Activated CD8-positive, alpha-beta T cell treated with anti-CD3 and anti-CD28 coated beads for 36 hours (primary cell): ENCODE measurements at places on chromosomes 1 and 21. TPM values are rescaled to one million over a fixed set of nuclear protein-coding genes. Genes with fewer than 3 reads are reported as not detected.
A peak's percentile ranks its signal among the peaks of the same experiment; 100 is the strongest.

Gene AADACL4
- not detected for total RNA-seq

Gene COL16A1
- total RNA-seq: not detected

Gene LRRC7
- 0.27 TPM for total RNA-seq

Gene KCNAB2
- 299 TPM for total RNA-seq

Gene TEX38
- total RNA-seq: not detected

Gene LCE1C
- not detected for total RNA-seq

Gene C1orf115
- total RNA-seq: 0.13 TPM

Gene S100A6
- total RNA-seq: 200 TPM

Gene S100A14
- total RNA-seq: not detected

GRCh38 chr1:162878000-162878596, 17.1 kb upstream of the CCDC190 start:
- H3K36me3 ChIP-seq: no peaks in the 10 kb centered on the region
- peaks cover 21% of the 10 kb centered on the region for H3K27me3 ChIP-seq
- H3K4me1 ChIP-seq: no peaks in the 10 kb centered on the region
- no peak overlapping the region for H3K27ac ChIP-seq

DNA sequence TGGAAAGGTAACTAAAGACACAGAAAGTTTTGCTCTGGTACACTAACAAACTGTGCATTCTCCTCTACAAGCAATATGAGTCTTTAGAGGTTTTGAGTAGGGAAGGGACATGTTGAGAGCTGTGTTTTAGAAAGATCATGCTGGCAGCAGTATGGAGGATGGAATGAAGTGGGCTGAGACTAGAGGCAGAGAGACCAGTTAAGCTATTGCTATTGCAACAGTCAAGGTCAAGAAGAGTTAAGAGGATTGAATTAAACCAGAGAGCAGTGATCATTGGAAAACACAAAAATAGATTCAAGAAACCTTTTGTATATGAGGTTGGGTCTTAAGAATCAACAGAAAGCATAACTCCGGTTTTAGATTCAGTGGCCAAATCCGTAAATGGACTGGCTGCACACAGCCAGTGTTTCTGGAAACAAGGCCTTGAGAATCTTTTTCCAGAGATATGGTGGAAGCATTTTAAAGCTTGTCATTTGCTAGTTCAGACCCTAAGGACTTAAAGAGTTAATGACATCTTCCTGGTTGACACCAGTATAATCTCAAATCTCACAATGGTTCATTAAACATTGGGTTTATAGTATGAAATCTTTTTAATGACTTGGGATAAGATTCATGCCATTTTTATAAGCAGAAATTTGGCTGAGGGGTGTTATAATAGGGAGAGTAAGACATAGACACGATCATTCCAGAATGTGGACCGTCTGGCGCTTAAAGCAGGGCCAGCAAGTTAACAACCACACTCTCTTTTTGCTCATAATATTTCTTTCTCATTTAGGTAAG, 177.9 kb downstream of the NR5A2 start:
- peaks cover 6% of the 10 kb centered on the region for H3K4me1 ChIP-seq
- no peak for DNase-seq
- peaks cover 6% of the 10 kb centered on the region for H3K27me3 ChIP-seq
- H3K27ac ChIP-seq: no peak overlapping the region
- H3K4me3 ChIP-seq: no peak overlapping the region

GRCh38 chr1:207131163-207131562, 27.1 kb downstream of the C4BPA start:
- no peaks in the 10 kb centered on the region for H3K4me1 ChIP-seq
- H3K27me3 ChIP-seq: no peaks in the 10 kb centered on the region
- H3K27ac ChIP-seq: no peak overlapping the region
- H3K4me3 ChIP-seq: no peak overlapping the region
- no peak for DNase-seq
- H3K36me3 ChIP-seq: peaks cover 7% of the 10 kb centered on the region

DNA sequence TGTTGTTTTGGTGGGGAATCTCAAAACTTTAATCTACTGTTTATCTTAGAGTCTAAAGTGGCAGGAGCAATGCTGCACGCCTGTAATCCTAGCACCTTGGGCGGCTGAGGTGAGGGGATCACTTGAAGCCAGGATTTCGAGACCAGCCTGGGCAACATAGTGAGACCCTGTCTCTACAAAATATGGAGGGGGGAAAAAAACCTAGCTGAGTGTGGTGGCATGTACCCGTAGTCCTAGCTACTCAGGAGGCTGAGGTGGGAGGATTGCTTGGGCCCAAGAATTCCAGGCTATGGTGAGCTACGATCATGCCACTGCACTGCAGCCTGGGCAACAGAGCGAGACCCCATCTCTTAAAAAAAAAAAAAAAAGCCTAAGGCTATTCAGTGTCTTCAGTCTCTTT, 38.1 kb downstream of the POFUT2 start:
- no peak overlapping the region for H3K27ac ChIP-seq
- no peaks in the 10 kb centered on the region for H3K27me3 ChIP-seq
- H3K4me1 ChIP-seq: no peaks in the 10 kb centered on the region
- no peak overlapping the region for H3K4me3 ChIP-seq
- no peak for DNase-seq
- H3K36me3 ChIP-seq: no peaks in the 10 kb centered on the region

DNA sequence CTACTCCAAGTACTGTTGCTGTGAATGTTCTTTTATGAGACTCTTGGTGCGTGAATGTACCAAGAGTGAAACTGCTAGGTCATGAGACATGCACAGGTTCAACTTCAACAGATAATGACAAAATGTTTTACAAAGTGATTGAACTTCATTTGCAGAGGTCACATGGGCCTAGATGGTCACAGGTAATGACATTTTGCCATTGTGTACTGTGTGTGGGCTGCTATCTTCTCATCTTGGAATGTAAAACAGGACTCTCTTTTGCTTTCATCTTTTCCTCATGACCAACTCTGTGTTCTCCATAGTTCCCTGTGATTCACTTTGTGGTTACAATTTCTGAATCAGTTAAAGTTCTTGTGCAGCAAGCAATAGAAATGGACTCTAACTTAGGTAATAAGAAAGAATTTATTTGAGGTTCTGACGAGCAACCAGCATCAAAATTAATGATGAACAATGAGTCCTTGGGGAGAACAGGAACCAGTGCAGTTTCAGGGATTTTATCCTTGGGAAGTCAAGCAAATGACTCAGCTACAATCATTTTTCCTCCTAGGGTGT, 16.2 kb upstream of the TSNAX start:
- no peaks in the 10 kb centered on the region for H3K4me1 ChIP-seq
- DNase-seq: no peak
- H3K4me3 ChIP-seq: no peak overlapping the region

DNA sequence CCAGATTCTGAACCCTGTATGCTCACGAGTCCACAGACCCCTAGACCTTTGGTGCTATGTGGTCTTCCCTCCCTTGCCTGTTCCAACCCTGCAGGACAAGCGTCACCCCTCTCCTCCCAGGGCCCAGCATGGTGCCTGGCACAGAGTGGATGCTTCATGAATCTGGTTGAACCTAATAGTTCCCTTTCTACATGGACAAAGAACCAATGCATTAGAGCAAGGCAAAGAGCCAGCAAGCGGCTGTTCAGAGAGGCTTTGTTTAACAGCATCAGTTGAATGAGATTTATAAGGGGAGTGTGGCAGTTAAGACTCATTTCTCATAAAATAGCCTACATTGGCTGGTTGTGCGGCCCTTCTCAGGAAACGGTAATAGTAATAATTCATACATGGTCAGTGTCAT, 14.9 kb downstream of the SLC26A9 start:
- H3K36me3 ChIP-seq: no peaks in the 10 kb centered on the region
- no peak overlapping the region for H3K4me3 ChIP-seq
- no peaks in the 10 kb centered on the region for H3K4me1 ChIP-seq
- H3K27me3 ChIP-seq: peaks cover 5% of the 10 kb centered on the region

DNA sequence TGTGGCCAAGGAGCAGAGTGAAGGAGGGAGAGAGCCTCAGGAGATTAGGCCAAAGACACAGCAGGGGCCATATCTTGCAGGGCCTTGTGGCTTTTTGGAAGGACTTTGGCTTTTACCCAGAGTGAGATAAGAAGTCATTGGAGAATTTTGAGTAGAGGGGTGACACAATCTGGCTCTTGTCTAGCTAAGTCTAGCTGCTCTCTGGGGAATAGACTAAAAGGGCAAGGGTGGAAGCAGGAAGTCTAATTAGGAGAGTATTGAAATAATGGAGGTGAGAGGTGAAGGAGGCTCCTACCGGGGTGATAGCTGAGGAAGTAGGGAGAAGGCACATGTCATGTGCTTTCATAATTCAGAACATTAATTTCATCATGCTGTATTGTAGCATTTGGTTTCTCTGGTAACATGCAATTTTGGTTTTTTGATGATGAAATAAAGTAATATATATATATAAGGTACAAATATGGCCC, 34.3 kb upstream of the KCNA3 start:
- no peak overlapping the region for H3K4me3 ChIP-seq
- no peaks in the 10 kb centered on the region for H3K27me3 ChIP-seq
- H3K4me1 ChIP-seq: peaks cover 19% of the 10 kb centered on the region
- DNase-seq: no peak
- H3K36me3 ChIP-seq: no peaks in the 10 kb centered on the region

DNA sequence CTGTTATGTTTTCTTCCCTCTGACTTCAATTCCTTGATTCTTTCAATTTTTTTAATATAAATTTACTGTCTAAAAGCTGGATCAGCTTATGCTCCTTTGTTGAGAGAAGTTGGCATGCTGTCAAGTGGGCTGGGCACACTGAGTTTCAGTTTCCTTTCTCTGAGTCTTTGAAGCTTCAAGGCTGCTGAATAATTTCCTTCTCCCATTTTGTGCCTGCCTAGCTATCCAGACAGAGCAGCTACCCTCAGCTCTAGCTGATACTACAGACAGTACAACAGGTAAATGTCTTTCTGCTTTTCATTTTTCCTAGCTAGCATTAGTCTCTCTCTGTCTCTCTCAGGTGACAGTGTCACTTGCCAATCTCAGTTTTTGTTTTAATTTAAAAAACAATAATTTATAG, at the start of gene IFI44:
Gene IFI44, plus strand, starts transcription at position 204 of the 400 bp plus-strand sequence. CDS start 365 bp downstream, outside the sequence.
- H3K27me3 ChIP-seq: no peaks in the 10 kb centered on the region
- peaks cover 55% of the 10 kb centered on the region for H3K4me1 ChIP-seq
- peaks cover 25% of the 10 kb centered on the region for H3K36me3 ChIP-seq
- DNase-seq: peak; percentile 89
- peak within 1 kb of the TSS; percentile 86 for H3K27ac ChIP-seq

GRCh38 chr21:38661197-38661871, 144.4 kb upstream of the ETS2 start:
- H3K27ac ChIP-seq: no peak overlapping the region
- no peaks in the 10 kb centered on the region for H3K36me3 ChIP-seq
- peaks cover 6% of the 10 kb centered on the region for H3K4me1 ChIP-seq
- DNase-seq: peak; percentile 9
- peak overlapping the region; percentile 48 for H3K4me3 ChIP-seq

- H3K27ac ChIP-seq: no peak overlapping the region
- no peak overlapping the region for H3K4me3 ChIP-seq
- DNase-seq: peak; percentile 20
- H3K4me1 ChIP-seq: peaks cover 30% of the 10 kb centered on the region
- no peaks in the 10 kb centered on the region for H3K27me3 ChIP-seq
Measured at GRCh38 chr1:116943438-116943837, 33.7 kb downstream of the PTGFRN start.

GRCh38 chr1:227779685-227780084, 35.8 kb upstream of the PRSS38 start:
- no peak for DNase-seq
- no peaks in the 10 kb centered on the region for H3K27me3 ChIP-seq
- H3K27ac ChIP-seq: no peak overlapping the region
- H3K4me3 ChIP-seq: no peak overlapping the region
- no peaks in the 10 kb centered on the region for H3K36me3 ChIP-seq
- peaks cover under 1% of the 10 kb centered on the region for H3K4me1 ChIP-seq

- peaks cover 59% of the 10 kb centered on the region for H3K4me1 ChIP-seq
- no peak overlapping the region for H3K4me3 ChIP-seq
- H3K27ac ChIP-seq: peak overlapping the region; percentile 70
Measured at GRCh38 chr1:168552961-168553360, 9.2 kb upstream of the XCL2 start.

GRCh38 chr1:230892018-230892491, 23.7 kb upstream of the C1orf198 start:
- peaks cover 12% of the 10 kb centered on the region for H3K27me3 ChIP-seq
- no peaks in the 10 kb centered on the region for H3K36me3 ChIP-seq
- DNase-seq: no peak

DNA sequence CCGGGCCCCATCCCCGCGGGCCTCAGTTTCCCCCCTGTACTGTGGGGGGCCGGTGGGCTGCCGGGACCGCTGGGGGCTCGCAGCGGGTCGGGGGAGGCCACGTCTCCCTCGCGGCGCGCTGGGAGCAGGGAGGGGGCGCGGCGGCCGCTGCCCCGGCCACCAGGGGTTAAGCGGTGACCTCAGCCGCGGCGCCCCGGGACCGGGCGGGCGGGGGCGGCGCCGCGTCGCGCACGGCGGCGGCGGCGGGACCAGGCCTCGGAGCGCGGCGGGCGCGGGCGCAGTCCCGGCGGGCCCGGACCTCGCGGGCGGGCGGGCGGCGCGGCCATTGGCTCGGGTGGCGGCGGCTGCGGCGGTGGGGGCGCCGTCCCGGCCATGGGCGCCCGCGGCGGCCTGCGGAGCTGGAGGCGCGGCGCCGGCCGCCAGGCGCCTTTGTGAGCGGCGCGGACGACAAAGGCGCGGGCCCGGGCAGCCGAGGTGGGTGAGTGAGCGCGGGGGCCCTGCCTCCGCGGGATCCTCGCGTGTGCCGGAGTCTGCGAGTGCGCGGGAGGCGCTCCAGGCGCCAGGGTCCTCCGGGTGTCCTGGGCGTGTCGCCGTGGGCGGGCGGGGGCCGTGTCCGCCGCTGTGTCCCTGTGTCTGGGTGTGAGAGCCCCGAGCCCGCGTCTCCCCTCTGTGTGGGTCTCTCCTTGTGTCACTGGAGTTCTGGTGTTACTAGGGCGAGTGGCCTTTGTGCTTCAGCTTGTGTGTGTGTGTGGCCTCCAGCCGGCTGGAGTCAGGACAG, at the start of gene ARHGEF10L:
Gene ARHGEF10L, plus strand, starts transcription at position 222 of the 778 bp plus-strand sequence. CDS start 40,898 bp downstream, outside the sequence.
- no peak for DNase-seq
- no peak within 1 kb of the TSS for H3K27ac ChIP-seq
- H3K4me1 ChIP-seq: peaks cover 7% of the 10 kb centered on the region
- peaks cover 30% of the 10 kb centered on the region for H3K27me3 ChIP-seq
- H3K4me3 ChIP-seq: no peak within 1 kb of the TSS

DNA sequence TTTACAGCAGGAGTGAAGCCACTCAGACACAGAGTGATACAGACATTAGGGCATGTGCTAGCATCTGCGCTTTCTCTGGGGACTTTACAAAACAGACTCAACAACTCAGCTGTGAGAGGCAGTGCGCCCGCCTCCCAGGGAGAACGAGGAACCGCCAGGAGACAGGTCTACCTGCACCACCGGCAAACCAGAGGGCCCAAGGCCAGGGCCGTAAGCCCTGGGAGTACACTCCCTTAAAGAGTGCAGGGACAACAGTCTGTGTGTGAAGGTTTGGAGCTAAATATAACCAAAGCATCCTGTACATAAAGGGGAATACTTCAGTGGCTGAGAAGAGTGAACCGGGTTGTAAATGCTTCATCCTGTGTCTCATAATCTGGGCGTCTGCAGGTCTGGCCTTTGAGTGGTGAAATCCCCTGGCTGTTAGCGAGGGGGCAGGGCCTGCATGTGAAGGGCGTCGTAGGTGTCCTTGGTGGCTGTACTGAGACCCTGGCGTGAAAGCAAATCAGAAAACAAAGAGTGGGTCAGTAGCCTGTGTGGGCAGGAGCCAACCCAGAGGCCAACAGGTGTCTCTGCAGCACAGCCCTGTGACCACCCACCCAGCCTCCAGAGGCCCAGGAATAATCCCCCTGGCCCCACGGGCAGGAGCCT, 86.9 kb downstream of the CD247 start:
- peaks cover 49% of the 10 kb centered on the region for H3K4me1 ChIP-seq
- peak overlapping the region; percentile 84 for H3K27ac ChIP-seq
- no peaks in the 10 kb centered on the region for H3K27me3 ChIP-seq
- no peak overlapping the region for H3K4me3 ChIP-seq
